A172 (cell line): ENCODE measurements at places on chromosomes 3 and 15.
A peak's percentile ranks its signal among the peaks of the same experiment; 100 is the strongest.

- DNase-seq, result no peak
Measured at GRCh38 chr3:111237946-111238345, 166.3 kb downstream of the NECTIN3 start.

DNA sequence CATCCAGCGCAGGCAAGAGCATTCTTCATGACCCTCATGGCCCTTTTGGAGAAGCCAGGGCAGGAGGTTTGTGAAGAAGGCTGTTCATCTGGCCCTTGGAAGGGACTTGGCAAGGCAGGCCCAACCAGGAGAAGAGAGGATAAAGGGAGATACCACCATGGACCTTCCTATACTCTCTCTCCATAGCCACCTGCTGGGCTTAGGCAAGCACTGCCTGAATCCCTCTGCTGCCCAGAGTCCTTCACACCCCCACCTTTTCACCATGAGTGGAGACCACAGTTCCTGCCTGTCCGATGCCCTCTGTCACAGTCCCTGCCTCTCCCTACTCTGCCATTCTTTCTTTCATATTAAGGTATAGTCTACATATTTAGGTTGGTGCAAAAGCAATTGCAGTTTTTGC is 10.6 kb upstream of the SFMBT1 start:
- DNase-seq, result no peak

DNA sequence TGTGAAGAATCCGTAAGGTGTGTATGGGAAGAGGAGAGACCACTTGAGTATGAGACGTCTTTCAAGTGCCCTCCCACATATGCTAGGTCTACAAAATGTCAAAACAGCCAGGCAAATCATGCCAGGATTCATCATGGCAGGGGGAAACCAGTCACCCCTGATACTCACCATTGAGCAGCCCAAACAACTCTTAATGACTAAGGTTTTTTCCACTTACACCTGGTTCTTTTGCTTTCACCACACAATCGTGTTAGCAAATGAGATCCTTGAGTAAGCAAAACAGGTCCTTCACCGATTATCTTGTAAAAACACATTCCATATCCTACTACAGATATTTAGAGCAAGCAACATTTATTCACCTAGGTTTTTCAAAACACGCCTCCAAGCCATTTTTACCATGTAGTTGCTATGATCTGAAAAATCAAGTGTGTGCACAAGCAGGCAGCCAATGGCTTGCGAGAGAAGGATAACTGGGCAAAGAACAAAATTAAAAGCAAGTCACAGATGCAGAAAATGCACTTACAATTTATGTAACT is 177.5 kb upstream of the LPP start:
- no peak for DNase-seq

DNA sequence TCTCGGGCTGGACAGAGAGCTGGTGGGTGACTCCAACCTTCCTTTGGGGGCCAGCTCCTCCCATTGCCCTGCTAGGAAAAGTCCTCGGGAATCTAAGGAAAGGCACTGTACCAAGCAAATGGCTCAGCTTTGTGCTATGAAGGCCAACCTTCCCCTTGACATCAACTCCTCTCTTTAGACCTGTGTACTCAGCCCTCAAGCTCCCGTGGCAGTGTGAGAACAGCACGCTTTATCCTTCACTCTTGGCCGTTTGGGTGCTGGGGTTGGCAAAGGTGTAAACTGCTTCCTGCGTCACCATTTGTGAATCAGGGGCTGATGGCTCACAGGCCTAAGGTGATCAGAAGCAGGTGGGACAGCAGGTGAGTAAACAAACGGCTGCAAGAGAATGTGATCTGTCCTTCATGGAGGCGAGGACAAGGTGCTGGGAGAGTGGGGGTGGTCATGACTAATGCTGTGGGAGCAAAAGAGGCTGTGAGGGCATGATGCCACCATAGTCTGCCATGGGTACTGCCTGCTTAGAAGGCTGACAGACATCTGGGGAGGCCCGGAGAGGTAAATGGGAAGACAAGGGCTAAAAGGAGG is 165.2 kb upstream of the TPM1 start:
- DNase-seq, result no peak

DNA sequence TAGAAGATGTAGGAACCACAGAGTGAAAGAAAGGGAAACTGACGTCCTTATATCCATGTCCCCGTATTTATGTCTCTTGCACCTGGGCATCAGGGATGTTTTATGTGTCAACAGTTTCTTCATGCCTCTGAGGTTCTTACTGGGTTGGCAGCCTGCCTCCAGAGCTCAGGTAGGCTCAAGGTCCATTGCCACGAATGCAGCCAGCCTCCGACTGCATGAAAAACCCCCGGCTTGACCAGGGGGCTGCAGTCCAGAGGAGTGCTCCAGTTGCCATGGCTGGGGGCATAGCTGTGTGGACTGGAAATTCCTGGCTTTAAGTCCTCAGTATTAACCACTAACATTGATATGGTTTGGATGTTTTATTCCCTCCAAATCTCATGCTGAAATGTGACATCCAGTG is 2.8 kb upstream of the CSPG5 start:
- DNase-seq, result no peak

- DNase-seq, result peak; percentile 56
Measured at GRCh38 chr3:45644063-45644790, 45.0 kb upstream of the SACM1L start.

- DNase-seq, result no peak
Measured at GRCh38 chr15:90478846-90479481, 50.8 kb upstream of the CRTC3 start.

DNA sequence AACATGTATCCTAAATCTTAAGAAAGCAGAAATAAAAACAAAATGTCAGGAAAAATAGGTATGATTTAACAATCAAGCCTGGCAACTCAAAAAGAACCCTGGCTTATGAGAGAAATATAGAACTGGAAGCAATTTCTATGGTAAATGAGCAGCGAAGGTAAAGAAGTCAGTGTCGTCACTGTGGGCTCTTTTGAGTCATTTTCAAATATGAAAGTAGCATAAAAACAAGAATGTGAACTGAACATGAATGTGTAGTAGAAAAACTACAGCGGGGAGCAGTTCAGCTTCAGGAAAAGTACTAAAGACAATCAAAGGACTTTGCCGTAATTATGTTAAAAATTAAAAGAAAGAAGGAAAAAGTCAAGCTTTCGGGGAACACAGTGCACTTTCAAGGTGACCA is 17.5 kb downstream of the LSG1 start:
- no peak for DNase-seq

- DNase-seq, result peak; percentile 45
Measured at GRCh38 chr3:4290272-4290893, 12.8 kb upstream of the SETMAR start.

DNA sequence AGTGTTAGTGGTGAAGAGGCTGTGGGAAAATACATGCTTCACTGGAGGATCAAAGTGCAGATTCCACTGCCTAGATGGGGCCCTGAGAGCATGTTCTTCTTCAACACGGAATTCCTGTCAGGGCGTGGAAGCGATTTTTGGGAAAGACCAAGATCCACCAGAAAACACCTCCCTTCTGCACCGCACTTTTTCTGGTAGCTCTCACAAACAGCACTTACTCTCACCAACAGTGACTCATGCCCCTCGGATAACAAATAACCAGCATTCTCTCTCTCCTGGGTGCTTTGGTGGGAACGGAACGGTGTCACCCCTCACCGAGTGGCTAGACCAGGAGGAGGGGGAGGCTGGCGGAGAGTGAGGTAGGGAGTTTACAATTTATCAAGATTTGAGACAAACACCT is 40.1 kb downstream of the ADAMTSL3 start:
- peak; percentile 54 for DNase-seq

- DNase-seq, result no peak
Measured at GRCh38 chr15:77487469-77487842, 66.8 kb downstream of the HMG20A start.
